ENCODE measurements at places on chromosomes 1 and 21. TPM values are rescaled to one million over a fixed set of nuclear protein-coding genes. Genes with fewer than 3 reads are reported as not detected.

The ROR1 gene
- 16.3 TPM for total RNA-seq

The CYP4A22 gene
- not detected for total RNA-seq

GRCh38 chr1:154874465-154874864 lies 4.4 kb upstream of the KCNN3 start:
- no peak overlapping the region for H3K4me3 ChIP-seq
- no peaks in the 10 kb centered on the region for H3K36me3 ChIP-seq
- DNase-seq, result no peak
- no peaks in the 10 kb centered on the region for H3K27me3 ChIP-seq
- peaks cover 20% of the 10 kb centered on the region for H3K4me1 ChIP-seq

- DNase-seq, result no peak
- no peaks in the 10 kb centered on the region for H3K36me3 ChIP-seq
- H3K4me1 ChIP-seq, result no peaks in the 10 kb centered on the region
- H3K27me3 ChIP-seq, result no peaks in the 10 kb centered on the region
These were observed 5.7 kb downstream of the IGSF5 start for GRCh38 chr21:39750670-39751069.

DNA sequence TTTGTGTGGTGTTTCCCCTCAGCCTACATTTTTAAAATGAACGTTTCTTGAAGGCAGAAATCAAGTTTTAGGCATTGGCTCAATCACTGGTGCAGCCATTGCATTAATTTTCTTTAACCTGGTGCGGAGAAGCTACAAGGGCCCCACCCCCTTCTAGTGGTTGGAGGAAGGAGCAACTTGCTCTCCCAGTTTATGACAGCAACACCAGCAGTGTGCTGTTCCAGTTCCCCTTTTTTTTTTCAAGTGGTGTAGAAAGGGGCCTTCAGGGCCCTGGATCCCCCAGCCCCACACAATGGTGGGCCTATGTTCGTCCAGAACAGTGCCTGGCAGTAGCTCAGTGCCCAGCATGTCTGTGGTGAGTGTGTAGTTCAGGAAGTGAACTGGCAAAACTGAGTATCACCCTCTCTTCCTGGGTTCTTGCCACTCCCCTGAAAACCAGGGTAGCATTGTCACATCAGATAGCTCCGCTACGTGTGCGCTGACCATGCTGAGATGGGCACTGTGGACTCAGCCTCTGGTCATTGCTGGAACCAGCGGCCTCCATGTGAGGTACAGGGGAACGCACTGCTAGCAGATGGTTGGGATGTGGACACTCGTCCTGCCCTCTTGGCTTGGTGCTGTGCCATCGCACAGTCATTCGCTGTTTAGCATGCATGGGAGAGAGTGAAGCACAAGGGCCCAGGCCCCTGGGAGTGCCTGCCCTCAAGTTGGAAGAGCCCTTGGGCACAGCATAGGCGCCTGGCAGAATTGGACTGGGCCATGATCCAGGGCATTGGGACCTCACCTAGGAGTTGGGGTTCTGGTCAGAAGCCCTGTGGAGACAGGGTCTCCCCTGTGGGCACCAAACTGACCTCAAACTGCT lies 7.2 kb downstream of the ARF1 start:
- DNase-seq, result peak; percentile 49
- H3K27me3 ChIP-seq, result no peaks in the 10 kb centered on the region
- peaks cover 68% of the 10 kb centered on the region for H3K4me1 ChIP-seq
- peak overlapping the region; percentile 11 for H3K27ac ChIP-seq
